ENCODE measurements at places on chromosomes 3 and 15.

- DNase-seq = no peak
Measured at GRCh38 chr3:182116386-182116785, 404.7 kb downstream of the SOX2 start.

- DNase-seq = no peak
Measured at GRCh38 chr3:195746346-195746745, 25.6 kb downstream of the MUC20 start.

- no peak for DNase-seq
Measured at GRCh38 chr3:151224268-151224866, 21.4 kb upstream of the GPR171 start.

GRCh38 chr3:112354642-112355306, 21.8 kb downstream of the CD200 start:
- no peak for DNase-seq

DNA sequence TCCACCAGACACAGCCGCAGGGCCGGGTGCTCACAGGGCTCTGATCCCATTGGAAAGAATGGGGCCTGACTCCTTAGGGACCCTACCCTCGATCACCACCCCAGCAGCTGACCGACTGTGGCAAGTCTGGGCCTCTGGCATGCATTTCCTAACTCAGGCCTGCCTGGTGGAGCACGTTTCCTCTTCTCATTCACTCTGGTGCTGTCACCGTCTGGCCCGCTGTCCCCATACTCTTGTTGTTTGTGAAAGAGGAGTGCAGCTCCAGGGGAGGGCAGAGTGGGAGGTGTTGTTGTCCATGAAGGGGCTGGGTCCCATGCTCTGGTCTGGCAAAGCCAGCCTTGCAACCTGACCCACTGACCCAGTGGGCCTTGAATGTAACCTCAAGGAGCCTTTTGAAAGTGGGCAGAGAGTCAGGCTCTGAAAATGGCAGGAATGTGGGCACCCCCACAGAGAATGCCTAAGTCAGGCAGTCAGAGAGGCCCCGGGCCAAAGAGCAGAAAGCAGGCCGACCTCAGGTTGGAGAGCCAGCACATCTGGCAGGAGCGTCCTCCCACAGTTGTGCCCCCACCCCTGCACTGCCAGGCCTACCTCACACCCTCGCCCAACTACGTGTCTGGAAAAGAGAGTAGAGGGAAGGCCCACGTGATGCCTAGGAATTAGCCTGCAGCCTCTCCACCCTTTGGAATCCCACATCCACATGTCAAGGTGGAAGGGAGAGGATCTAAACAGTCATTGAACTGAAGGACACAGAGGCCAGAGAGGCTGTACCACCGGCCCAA, 10.9 kb downstream of the SEMA7A start:
- no peak for DNase-seq

DNA sequence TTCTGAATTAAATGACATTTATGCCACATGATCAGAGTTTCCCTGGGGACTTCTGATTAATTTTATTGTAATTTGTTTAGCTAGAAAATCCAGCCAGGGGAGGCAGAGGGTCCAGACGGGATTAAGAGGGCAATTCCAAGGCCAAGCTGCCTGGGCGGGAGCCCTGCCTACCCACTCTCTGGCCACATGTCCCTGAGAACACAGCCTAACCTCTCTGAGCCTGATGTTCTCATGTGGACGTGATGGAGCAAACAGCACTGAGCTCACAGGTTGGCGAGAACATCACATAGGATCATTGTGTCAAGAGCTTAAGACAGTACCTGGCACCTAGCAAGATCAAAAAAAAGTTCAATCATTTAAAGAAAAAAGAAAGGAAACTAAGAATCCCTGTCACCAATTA, 1.0 kb downstream of the LRRC2 start:
- no peak for DNase-seq

- DNase-seq = no peak
Measured at GRCh38 chr15:28208583-28208982, 109.5 kb upstream of the OCA2 start.

DNA sequence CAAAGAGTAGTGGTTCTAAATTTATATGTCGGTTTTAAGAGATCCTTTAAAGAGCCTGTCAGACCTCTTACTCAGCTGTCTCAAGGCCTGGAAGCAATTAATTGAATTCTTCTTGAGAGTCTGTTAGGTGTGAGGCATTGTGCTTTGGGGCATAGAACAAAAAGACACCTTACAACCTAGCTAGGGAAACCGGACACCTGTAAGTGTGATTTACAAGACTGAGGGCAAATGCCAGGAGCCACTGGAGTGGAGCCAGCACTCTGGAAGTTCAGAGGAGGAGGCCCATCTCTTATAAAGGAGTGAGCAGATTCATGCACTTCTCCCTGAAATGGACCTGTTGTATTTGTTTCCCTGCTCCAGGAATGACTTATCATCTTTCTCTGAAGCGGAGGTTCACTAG, 97.7 kb upstream of the NUDT16 start:
- no peak for DNase-seq

DNA sequence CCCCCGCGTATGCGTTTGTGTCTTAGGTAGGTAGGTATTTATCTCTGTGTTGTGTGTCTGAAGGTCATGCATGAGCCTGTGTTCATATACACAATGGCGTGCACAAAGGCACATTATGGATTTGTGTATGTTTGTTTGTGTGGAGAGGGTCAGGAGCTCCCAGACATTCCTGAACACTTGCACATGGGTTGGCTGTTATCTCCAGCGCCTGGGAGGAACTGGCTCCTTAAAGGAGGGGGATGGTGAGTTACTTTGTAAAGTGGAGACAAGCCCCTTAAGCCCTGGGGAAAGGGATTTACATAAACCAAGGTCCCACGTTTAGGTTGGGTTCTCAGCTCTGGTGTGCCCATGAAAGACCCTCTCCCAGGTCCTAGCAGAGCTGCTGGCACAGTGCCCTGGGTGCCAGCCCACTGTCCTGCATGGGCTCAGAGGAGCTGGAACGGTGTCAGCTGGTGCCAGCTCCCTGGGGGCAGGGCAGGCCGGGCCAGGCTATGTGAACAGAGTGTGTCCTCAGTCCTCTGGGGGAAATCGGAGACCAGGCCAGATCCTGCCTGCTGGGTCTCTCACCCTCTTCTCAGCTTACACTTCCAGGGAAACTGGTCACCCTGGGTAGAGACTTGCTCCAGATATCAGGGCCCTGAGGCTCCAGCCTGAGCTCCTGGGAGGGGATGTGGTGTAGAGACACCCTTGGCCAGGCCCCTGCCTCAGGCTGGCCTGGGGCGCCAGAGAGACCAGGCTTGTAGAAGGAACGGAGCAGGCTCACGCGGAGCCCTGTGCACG, 25.1 kb downstream of the SNX33 start:
- no peak for DNase-seq

GRCh38 chr3:73207946-73208440, 146.5 kb downstream of the EBLN2 start:
- DNase-seq = no peak

DNA sequence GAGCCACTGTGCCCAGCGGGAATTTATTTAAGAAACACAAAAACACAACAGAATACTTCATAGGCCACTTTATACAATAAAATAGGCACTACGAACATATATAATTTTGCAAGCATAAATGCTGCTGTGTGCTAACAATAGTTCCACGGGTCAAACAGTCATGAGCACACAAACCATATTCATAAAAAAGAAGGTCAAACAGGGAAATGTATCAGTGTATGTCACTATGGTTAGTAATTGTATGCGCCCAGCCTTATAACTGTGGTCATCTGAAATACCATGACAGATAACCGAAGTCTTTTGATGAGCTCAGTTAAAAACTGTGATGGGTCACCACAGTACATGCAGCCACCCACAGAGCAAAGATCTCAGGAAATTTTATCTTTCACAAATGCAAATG, 38.1 kb upstream of the NR2C2 start:
- no peak for DNase-seq

GRCh38 chr3:963755-964154, 129.1 kb upstream of the CNTN6 start:
- no peak for DNase-seq

DNA sequence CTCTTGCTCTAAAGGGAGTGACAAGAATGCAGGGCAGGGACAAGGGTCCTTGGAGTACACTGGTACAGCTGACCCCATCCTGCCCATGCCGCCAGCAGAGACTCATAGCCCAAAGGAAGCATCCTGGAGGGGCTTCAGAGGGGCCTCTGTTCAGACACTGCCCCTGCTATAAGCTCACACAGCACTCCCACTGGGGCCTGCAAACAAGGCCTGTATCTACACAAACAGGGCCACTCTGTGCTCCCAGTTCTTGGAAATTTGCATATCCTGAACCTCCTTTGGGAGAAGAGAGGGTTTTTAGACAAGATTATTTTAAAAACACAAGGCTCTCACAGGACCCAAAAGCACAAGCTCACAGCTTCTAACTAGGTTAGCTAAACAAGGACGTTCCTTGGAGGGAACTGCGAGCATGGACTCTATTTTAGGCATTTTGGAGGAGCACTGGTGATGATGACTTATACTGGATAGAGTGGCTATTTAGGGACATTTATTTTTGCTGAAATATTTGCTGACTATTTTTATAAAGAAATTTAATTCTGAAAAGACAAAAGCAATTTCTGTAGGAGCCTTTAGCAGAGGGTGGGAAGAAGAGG, 16.4 kb upstream of the ANKRD34C start:
- no peak for DNase-seq

DNA sequence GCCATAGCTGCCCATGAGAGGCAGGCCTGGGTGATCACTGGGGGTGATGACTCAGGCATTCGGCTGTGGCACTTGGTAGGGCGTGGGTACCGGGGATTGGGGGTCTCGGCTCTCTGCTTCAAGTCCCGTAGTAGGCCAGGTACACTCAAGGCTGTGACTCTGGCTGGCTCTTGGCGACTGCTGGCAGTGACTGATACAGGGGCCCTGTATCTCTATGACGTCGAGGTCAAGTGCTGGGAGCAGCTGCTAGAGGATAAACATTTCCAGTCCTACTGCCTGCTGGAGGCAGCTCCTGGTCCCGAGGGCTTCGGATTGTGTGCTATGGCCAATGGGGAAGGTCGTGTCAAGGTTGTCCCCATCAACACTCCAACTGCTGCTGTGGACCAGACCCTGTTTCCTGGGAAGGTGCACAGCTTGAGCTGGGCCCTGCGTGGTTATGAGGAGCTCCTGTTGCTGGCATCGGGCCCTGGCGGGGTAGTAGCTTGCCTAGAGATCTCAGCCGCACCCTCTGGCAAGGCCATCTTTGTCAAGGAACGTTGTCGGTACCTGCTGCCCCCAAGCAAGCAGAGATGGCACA, 5.3 kb downstream of the WDR6 start:
- no peak for DNase-seq

GRCh38 chr15:71701808-71702207, 108.5 kb upstream of the NR2E3 start:
- DNase-seq = no peak

DNA sequence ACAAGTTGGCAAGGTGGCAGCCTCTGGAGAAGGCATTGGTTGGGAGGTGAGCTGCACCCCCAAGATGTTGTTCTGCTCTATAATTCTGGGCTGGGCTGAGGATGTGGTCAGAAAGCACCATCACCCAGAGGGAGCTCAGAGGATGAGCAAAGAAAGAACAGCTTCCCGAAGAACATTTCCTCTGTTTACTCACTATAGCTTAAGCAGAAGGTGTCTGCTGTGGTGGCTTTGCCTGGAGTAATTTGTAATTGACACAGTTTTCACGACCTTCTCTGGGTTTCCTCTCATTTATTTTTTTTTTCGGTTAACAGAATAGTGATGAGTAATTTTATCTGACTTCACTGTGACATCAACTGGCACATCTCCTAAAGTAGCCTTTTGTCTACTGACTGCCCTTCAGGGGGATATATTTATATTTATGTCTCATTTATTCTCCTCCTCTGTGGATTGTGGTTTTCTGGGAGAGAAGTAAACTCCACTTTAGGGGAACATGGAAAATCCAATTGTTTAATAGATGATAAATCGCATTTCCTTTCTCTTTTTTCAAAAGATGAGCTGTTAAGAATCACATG, 49.5 kb upstream of the ABHD17C start:
- DNase-seq = no peak

GRCh38 chr3:122538956-122539490, 24.3 kb upstream of the KPNA1 start:
- DNase-seq = no peak

- DNase-seq = no peak
Measured at GRCh38 chr3:114406922-114407321, 113.1 kb downstream of the TIGIT start.

GRCh38 chr15:28273468-28273867, 48.5 kb downstream of the HERC2 start:
- DNase-seq = no peak

GRCh38 chr3:11045536-11045935, 53.0 kb downstream of the SLC6A1 start:
- no peak for DNase-seq

DNA sequence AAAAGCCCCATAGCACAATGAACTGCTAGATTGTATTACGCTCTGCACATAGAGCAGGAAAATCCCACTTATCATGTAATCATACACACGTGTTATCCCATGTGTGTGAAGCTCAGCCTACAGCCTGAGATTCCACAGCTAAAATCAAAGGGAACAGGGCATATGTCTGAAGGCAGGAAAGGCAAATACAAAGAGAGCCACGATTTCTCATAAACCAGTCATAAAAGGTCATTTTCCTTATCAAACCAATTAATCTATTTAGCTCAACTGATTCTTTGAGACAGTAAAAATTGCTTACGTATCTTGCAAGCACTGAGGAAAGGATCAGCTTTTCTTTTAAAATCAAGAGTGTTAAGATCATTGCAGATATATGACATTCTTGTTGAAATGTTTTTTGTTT, 199.5 kb upstream of the TBL1XR1 start:
- no peak for DNase-seq

DNA sequence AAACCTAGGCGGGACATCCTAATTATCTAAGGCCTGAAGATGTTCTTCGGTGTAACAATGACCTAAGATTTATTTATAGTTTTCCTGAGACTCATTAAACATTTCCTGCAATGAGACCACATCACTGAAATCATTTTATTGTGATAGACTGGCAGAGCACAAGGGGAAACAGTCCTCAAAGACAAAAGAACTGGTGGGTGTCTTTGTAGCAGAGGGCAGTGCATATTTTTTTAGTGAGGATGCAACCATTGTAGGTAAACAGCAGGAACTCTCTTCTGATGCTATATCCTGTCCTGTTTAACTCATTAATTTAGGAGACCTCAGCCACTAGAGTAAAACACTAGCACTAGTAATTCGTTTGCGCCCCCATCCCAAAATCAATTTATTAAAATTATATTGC, 100.0 kb downstream of the MAGI1 start:
- DNase-seq = no peak

DNA sequence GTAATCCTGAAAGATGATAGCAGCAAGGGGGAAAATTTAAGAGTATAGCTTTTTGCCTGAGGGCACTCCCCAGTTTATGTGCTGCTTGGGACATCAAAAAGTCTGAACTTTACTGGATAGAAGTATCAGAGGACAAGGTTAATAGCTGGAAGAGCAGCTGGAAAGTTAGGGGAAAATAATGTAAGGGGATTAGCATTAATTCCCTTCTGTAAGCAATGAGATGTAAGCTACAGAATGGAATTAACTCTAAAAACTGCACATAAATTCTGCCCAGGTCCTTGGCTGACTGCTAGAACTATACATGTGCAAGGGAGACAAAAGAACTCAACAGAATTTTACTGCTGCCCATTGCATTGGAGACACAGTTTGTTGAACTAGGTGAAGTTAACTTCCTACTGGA, 55.6 kb downstream of the ATP11B start:
- DNase-seq = no peak

GRCh38 chr3:129313415-129313664, 34.7 kb downstream of the HMCES start:
- DNase-seq = no peak

- no peak for DNase-seq
Measured at GRCh38 chr15:37695719-37696118, 238.7 kb upstream of the TMCO5A start.

- no peak for DNase-seq
Measured at GRCh38 chr3:36219398-36219797, 160.9 kb upstream of the STAC start.

- no peak for DNase-seq
Measured at GRCh38 chr3:79255702-79256101, 512.1 kb downstream of the ROBO1 start.
